H9 (cell line): ENCODE measurements at places on chromosomes 1 and 21. TPM values are rescaled to one million over a fixed set of nuclear protein-coding genes. Genes with fewer than 3 reads are reported as not detected.

Gene RGS7
- 1.5 and 2.0 TPM in 2 replicates for total RNA-seq

Gene PIP5K1A
- total RNA-seq, result 94.6 and 101 TPM in 2 replicates

Gene FAM131C
- total RNA-seq, result 0.48 and 0.61 TPM in 2 replicates

Gene NPHS2
- not detected in 2 replicates for total RNA-seq

Gene FLG2
- total RNA-seq, result not detected in 2 replicates

Gene SYTL1
- 12.0 and 13.0 TPM in 2 replicates for total RNA-seq

Gene ZMYND12
- total RNA-seq, result 0.42 and 0.55 TPM in 2 replicates

Gene DNAI4
- total RNA-seq, result 0.81 and 1.4 TPM in 2 replicates

Gene ANKRD65
- 3.1 and 3.2 TPM in 2 replicates for total RNA-seq

Gene OR10J1
- not detected in 2 replicates for total RNA-seq

Gene DBT
- total RNA-seq, result 19.0 and 20.3 TPM in 2 replicates

Gene SRGAP2C
- 16.5 and 17.0 TPM in 2 replicates for total RNA-seq

Gene PTGFR
- total RNA-seq, result not detected in 2 replicates

Gene C1orf105
- total RNA-seq, result not detected in 2 replicates

Gene PBX1
- 133 and 142 TPM in 2 replicates for total RNA-seq

Gene HSPB7
- total RNA-seq, result not detected in 2 replicates

Gene ZBTB8B
- 1.6 and 1.9 TPM in 2 replicates for total RNA-seq

Gene ABCG1
- 0.83 and 0.99 TPM in 2 replicates for total RNA-seq

Gene LCE1F
- not detected in 2 replicates for total RNA-seq

Gene PPM1J
- 12.7 and 13.2 TPM in 2 replicates for total RNA-seq

Gene PAPPA2
- total RNA-seq, result 0.75 and 0.81 TPM in 2 replicates

Gene C1orf167
- 0.39 TPM in 1 of 2 replicates, not detected in the other for total RNA-seq

Gene MXRA8
- total RNA-seq, result 8.1 and 9.6 TPM in 2 replicates

Gene CD52
- total RNA-seq, result 3.8 and 4.1 TPM in 2 replicates

Gene CYP4A11
- total RNA-seq, result not detected in 2 replicates

Gene DIPK1A
- total RNA-seq, result 3.3 and 3.8 TPM in 2 replicates

Gene CHD5
- total RNA-seq, result 0.99 and 1.6 TPM in 2 replicates

Gene FLVCR1
- 53.6 and 55.2 TPM in 2 replicates for total RNA-seq

Gene TMEM50B
- 14.8 and 17.6 TPM in 2 replicates for total RNA-seq

Gene COL8A2
- total RNA-seq, result 1.5 TPM in 2 replicates

Gene SFN
- 3.8 and 4.3 TPM in 2 replicates for total RNA-seq

Gene BCAS2
- total RNA-seq, result 72.1 and 75.3 TPM in 2 replicates

Gene RAP1GAP
- total RNA-seq, result 6.4 and 7.9 TPM in 2 replicates

Gene SELE
- not detected in 2 replicates for total RNA-seq

Gene CFAP57
- total RNA-seq, result 0.11 and 0.33 TPM in 2 replicates

Gene GABRD
- 0.59 and 0.83 TPM in 2 replicates for total RNA-seq

Gene DAB1
- 9.2 and 9.3 TPM in 2 replicates for total RNA-seq

Gene RNU1-3
- total RNA-seq, result 1,874 and 2,051 TPM in 2 replicates

Gene DYNLT5
- total RNA-seq, result 0.83 and 0.86 TPM in 2 replicates

Gene RNF186
- not detected in 2 replicates for total RNA-seq

Gene CLCA2
- total RNA-seq, result not detected in 2 replicates

Gene TAL1
- total RNA-seq, result 0.04 TPM in 1 of 2 replicates, not detected in the other

Gene SPRR2B
- total RNA-seq, result not detected in 2 replicates

Gene AJAP1
- total RNA-seq, result 6.6 and 8.6 TPM in 2 replicates

Gene SPRR4
- total RNA-seq, result not detected in 2 replicates

Gene NEK2
- total RNA-seq, result 16.7 and 17.6 TPM in 2 replicates

Gene AMY1B
- not detected in 2 replicates for total RNA-seq
